AG04449 (cell line): ENCODE measurements at places on chromosomes 1 and 21.

- DNase-seq, result no peak
Measured at GRCh38 chr1:6599141-6599975, 3.3 kb downstream of the KLHL21 start.

- no peak for DNase-seq
Measured at GRCh38 chr21:45847870-45848269, 133.7 kb upstream of the COL6A1 start.

GRCh38 chr1:155003766-155004351, 1.3 kb downstream of the ZBTB7B start:
- no peak for DNase-seq

GRCh38 chr1:223724376-223724775, 12.0 kb downstream of the CAPN2 start:
- DNase-seq, result no peak

GRCh38 chr1:169724168-169724567, 9.7 kb downstream of the SELE start:
- no peak for DNase-seq

- DNase-seq, result no peak
Measured at GRCh38 chr21:43609501-43610340, 49.6 kb downstream of the HSF2BP start.
